ENCODE measurements at places on chromosomes 2 and 18.

GRCh38 chr2:238943338-238944067 is 95.6 kb downstream of the TWIST2 start:
- no peak for DNase-seq

GRCh38 chr2:159894145-159894838 is 96.3 kb upstream of the CD302 start:
- no peak for DNase-seq

GRCh38 chr18:413233-413632 is 87.3 kb downstream of the COLEC12 start:
- DNase-seq, result peak; percentile 90

GRCh38 chr18:79556829-79557585 is 122.6 kb upstream of the CTDP1 start:
- no peak for DNase-seq

DNA sequence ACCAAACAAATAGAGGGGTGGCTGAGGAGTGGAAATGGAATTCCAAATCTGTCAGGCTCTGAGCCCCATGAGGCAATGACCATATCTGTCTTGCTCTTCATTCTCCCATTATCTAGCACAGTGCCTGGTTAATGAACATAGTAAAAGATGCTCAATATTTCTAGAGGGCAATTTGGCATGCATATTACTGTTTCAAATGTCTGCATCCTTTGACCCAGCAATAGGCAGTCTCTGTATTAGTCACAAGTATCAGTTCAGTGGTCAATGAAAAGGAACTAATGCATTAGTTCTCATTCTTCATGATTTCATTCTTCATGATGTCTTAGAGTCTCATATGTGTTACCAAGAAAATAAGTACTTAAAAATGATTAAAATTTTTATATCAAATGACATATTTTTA is 28.4 kb upstream of the MALL start:
- DNase-seq, result no peak

DNA sequence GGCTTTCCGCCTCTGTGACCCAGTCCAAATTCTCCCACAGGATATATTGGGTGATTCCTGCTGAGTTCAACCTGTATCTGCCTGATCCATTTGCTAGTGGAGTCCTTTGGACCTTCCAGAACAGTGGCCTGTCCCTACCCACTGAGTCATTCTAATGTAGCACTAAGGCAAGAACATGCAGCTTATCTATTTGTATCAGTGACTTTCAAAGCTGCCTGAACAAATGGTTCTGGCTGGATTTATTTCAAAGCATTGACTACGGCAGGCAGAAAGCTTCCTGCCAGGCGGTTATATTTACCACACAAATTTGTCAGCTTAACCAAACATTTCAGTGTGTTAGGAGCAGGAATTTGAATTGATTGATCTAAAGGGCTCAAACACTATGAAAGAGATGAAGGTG is 613.4 kb downstream of the DCC start:
- DNase-seq, result no peak

- no peak for DNase-seq
Measured at GRCh38 chr2:127388423-127389164, 819 bp upstream of the MAP3K2 start.

DNA sequence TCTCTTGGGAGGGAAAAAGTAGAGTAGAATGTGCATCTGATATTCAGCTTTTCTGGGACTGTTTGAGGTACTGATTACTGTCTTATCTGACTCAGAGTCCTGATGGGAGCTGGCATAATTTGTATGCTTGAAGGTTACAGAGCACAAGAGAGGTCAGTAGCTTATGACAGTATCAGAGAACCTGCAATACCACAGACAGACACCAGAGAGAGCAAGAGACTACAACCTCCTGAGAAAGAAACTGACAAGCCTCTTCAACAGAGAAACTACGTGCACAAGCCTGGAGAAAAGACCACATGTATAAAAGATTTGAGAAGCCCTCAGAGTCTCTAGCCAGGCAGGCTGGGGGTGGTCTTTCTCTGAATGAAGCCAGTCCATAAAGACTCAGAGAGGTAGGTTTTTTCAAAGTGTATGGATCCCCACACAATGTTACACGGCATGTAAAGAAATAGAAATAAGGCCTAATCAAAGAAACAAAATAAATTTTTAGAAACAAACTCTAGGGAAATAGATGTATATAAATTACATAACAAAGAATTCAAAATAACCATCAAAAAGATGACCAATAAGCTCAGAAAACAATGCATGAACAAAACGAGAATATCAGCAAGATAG is 568.3 kb downstream of the LRRTM4 start:
- DNase-seq, result peak; percentile 3

GRCh38 chr2:188588235-188588634 is 296.6 kb downstream of the GULP1 start:
- no peak for DNase-seq

GRCh38 chr2:181953881-181954537 is 31.6 kb upstream of the PPP1R1C start:
- DNase-seq, result peak; percentile 49

- DNase-seq, result peak; percentile 74
Measured at GRCh38 chr2:222912117-222912516, 51.3 kb downstream of the ACSL3 start.

GRCh38 chr2:236075802-236076201 is 92.4 kb downstream of the GBX2 start:
- no peak for DNase-seq

- no peak for DNase-seq
Measured at GRCh38 chr2:111632661-111633060, 251.3 kb downstream of the ANAPC1 start.

- DNase-seq, result peak; percentile 63
Measured at GRCh38 chr2:200786826-200787225, 24.9 kb upstream of the BZW1 start.

- no peak for DNase-seq
Measured at GRCh38 chr2:118968042-118968441, 26.0 kb downstream of the MARCO start.

- DNase-seq, result no peak
Measured at GRCh38 chr18:70228536-70228935, 23.0 kb upstream of the RTTN start.

Measured in fibroblast of skin of abdomen (primary cell).